ENCODE measurements at places on chromosomes 4 and X.

- DNase-seq, result no peak
Observed at GRCh38 chrX:3806630-3807029, 93.2 kb upstream of the PRKX start.

DNA sequence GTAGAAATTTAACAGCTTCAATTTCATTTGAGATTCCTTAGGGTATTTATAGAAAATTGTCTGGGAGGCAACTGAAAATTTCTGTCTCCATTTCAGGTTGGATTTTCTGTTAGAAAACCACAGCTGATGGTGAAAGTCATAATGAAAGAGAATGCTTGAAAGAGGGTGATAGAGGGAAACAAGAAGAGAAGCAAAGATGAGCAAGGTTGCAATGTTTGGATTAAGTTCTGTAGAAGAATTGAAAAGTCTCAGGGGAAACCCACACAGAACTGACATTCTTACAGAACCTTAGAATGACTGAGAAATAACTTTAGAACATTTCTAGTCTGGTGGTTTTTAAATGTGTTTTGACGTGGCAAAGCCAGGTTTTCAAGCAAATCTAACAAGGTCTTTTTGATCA is 14.7 kb downstream of the GBA3 start:
- DNase-seq, result no peak

- DNase-seq, result no peak
Observed at GRCh38 chr4:175559526-175559925, 252.5 kb downstream of the GPM6A start.

DNA sequence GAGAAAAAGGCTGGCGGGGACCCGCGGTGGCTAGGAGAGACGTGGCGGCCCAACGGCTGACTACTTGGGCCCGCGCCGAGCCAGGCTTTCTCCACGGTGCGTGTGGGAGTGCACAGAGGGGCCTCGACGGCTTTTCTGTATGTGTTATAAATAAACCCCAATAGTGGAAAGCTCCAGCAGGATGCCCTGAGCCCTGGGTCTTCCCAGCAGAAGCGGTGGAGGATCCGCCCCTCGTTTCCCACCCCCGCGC is 268 bp upstream of the PRRG1 start:
- DNase-seq, result no peak

All from MCF 10A (cell line).